Liver (tissue), 10 donors: ENCODE measurements at places on chromosomes 13 and 19.

DNA sequence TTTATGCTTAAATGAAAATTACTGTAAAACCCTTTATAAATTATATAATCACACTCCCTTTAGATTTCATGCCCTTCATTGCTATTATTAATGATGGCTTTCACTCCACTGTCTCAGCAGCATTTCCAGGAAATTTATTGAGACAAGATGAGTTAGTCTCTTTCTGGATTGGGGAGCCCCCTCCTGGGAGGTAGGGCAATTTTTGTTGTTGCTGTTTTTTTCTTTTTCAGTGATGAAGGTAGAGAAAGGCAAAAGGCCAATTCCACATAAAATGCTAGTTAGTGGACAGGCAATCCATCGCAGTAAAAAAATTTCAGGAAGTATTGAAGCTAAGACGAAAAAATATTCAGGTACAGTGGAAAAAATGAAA is 80.2 kb downstream of the TEX26 start:
- DNase-seq: no peak

- DNase-seq: no peak
These were observed 463.7 kb upstream of the SGCG start for GRCh38 chr13:22717036-22717435.

DNA sequence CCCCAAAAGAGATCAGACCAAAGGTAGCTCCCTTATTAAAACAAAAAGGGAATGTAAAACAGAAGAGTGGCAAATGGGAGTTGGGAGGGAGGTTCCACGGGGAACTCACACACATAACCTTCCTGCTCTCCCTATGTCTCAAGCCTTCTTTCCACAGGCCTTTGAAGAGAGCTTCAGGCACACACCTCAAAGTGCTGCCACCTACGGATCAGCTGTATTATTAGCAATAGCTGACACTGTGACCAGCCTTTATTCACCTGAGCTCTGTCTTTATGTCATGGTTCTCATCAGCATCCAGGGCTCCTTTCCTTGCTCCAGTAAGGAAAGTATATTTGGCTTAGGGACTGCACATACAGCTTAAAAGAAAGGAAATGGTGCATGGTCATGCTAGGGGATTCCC is 11.3 kb downstream of the ZNF571 start:
- no peak for DNase-seq

DNA sequence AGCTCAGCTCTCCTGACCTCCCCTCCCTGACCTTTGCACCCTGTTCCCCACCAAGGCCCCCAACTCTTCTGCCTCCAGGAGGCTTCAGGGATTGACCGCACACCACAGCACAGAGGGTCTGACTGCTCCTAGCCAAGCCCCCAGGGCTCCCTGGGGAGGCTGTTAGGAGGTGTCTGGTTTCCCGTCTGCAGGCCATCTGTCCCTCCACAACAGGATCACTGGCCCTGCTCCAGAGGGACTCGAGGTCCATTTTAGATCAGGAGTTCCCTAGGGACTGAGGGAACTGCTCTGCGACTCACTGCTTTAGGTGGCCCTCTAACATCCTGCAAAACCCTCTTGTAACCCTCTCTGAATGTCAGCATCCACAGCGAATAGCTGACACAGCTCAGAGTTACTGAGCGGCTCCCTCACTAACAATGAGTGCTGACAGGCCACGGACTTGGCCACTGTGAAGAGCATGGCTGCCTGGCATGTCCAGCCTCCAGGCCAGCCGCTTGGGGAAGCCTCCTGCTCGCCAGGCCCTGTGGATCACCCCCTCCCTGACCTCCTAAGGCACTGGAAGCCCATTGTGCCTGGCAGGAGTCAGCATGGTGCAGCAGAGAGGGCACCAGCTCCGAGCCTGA is 17.7 kb downstream of the GRIK5 start:
- no peak for DNase-seq

GRCh38 chr19:55348317-55349034 is 6.0 kb downstream of the COX6B2 start:
- no peak for DNase-seq

DNA sequence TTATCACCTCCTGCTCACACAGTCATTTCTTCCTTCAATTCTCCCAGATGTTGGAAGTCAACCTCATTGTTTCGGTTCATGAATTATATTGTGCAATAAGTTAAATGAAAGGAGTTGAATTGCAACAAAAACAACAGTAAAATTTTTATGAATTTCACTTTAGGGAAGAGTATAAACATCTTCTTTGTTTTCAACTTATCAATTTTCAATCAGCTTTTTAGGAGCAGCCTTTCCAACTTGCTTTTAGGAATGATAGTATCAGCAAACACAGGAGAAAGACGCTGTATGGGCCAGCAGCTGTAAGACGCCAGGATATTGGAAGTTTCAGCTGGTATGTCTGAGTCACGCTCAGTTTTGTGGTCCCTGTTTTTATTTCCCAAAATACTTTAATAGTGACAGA is 132.5 kb upstream of the ARGLU1 start:
- DNase-seq: no peak

- DNase-seq: no peak
These were observed 1.3 kb downstream of the MAN2B1 start for GRCh38 chr19:12665281-12665573.

- DNase-seq: no peak
These were observed 467.8 kb downstream of the KCTD12 start for GRCh38 chr13:76418404-76418803.

- no peak for DNase-seq
These were observed 4.2 kb upstream of the OR7G3 start for GRCh38 chr19:9130965-9131364.

- no peak for DNase-seq
These were observed 9.5 kb downstream of the SNRNP70 start for GRCh38 chr19:49094505-49095482.

GRCh38 chr13:44275381-44275780 is 98.2 kb upstream of the SERP2 start:
- DNase-seq: no peak

- DNase-seq: no peak
These were observed 1263.1 kb downstream of the PCDH9 start for GRCh38 chr13:65966991-65967451.

DNA sequence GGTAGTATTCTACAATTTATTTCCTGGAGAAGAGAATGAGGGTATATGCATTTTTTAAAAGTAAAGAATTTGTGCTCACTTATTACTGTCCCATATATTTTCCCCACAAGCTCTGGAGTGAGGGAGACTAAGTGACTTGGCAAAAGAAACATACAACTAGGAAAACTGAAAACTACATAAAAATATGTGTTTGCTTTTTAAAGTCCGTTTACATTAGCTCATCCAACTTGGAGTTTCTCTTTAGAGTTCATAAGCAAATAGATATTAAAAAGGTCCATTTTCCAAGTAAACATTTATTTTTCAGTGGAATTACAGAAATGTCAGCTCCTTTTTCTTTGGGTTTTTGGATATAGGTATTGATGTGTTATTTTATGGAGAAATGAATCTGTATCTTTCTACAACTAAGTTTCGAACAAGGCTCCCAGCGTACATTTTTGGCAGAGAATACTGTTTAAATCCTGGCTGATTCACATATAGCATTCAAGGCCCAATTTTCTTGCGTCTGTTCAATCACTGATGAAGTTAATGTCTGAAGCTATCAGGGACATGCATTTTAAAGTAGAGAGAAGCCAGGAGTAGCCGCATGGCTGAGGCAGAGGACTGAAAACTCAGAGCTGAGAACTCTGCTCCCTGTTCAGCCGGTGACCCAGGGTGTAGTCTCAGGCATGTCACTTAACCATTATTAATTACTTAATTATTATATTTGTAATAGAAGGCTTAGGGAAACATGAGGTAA is 729.4 kb downstream of the EFNB2 start:
- no peak for DNase-seq

DNA sequence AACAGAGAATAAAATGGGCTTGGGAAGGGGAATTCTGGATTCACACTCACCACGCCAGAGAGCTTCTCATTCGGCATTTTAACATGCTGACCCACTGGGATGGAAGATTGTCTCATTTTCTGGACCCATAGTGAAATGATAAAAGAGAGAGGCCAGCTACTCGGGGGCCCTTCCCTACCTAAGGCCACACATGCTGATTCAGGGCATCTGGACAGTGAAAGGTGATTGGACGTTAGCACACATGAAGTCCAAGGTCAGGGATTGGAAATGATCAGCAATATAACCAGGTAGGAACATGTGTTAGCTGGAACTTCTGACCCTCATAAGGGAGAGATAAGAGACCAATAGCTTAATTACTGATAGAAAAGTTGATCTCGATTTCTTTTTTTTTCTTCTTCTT is 183.7 kb downstream of the NUFIP1 start:
- DNase-seq: no peak

DNA sequence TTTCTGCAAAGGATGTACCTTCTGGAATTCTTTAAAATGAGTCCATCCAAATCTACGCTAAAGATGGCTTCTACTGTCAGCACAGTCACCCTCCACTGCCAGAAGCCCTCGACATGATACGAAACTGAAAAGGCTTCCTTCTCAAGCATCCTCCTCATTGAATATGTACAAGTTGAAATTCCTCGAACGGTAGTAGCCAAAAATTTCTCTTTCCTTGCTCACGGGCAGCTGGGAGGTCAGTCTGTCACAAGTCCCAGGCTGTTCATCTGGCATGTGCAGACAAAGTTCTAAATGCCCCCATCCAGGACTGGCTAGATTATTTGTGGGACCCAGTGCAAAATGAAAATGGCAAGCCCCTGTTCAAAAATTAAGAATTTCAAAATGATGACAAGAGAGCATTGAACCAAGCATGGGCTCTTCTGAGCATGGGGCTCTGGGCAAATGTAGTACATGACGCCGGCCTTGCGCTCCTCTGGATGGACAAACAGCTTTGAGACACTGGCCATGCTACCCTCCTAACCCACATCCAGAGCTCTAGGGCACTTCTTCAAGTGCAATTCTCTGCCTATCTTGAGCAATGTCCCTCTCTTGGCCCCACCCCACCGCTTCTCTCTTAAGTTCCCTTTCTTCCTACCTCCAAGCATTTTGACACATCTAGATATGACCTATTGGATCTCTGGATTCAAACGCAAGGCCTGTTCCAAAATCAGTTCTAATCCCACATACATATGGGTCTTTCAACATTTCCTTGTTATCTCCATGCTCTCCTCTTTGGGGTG is 78.9 kb upstream of the FLT1 start:
- DNase-seq: no peak

DNA sequence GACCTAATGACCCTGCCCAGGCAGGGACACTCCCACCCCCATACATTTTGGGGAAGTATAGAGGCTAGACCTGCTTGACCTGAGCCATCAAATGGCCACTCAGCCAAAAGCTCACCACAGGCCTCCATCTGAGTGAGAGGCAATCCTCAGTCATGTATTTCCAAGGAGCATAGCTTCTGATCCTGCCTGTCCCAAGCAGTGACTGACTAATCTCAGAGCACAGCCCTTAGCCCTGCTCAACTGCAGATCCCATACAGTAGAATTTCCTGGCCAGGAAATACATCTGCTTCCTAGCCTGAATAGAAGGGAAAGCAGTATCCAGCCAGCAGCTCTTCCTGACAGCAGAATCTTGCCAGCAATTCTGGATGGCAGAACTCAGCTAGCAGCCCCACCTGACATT is 880.6 kb upstream of the GPC6 start:
- no peak for DNase-seq

DNA sequence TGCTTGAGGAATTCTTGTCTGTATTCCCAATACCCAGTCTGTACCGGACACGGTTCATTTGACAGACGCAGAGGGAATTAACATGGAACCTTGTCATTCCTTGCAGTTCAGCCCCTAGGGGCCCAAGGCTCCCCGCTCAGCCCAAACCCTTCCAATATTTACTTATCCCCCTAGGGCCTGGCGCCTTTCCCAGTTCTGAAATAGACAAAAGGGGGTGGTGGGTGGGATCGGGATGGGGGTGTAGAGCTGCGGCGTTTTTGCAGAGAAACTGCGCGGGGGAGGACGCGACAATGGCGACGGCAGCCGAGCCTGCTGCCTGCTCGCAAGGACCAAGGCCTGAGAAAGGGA is 583 bp downstream of the AKAP8L start:
- no peak for DNase-seq

DNA sequence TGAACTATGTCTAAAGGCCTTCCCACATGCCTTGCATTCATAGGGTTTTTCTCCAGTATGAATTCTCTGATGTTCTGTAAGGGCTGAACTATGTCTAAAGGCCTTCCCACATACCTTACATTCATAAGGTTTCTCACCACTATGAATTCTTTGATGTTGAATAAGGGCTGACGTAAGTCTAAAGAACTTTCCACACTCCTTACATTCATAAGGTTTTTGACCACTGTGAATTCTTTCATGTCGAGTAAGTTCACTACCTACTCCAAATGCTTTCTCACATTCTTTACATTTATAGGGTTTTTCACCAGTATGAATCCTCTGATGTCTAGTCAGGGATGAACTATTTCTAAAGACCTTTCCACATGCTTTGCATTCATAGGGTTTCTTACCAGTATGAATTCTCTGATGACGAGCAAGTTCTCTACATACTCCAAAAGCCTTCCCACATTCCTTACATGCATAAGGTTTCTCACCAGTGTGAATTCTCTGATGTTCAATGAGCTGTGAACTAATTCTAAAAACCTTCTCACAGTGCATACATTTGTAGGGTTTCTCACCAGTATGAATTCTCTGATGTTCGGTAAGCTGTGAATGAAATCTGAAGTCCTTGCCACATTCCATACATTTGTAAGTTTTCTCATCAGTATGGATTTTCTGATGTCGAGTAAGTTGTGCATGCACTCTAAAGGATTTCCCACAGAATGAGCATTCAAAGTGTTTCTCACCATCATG is 19.1 kb upstream of the ZNF260 start:
- no peak for DNase-seq

- no peak for DNase-seq
These were observed 863.9 kb upstream of the GPC6 start for GRCh38 chr13:92362717-92363116.

- peak; percentile 72 for DNase-seq
These were observed 730 bp downstream of the NRTN start for GRCh38 chr19:5805462-5806132.

DNA sequence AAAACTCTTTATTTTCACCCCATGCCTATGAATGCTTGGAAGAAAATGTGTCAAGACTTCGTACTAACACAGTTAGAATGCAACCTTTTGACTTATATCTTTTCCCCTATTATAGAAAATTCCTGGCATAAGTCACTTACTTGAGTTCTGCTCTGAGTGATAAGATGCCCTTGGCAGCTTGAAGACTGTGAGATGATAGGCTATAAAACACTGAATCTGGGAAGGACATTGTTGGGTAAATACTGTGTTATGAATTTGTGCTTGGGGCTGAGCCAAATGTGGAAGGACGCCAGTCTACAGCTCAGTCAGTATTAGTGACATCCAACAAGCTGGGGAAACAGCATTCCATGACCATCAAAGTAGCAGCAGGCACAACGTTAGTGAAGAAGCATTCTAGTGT is 368.0 kb upstream of the SGCG start:
- DNase-seq: no peak

GRCh38 chr19:10870955-10871603 is at the start of gene CARM1:
CARM1 (plus strand) TSS chr19:10871553; CDS start chr19:10871703, 150 bp downstream.
- peak; percentile 100 for DNase-seq
